ENCODE measurements at places on chromosomes 16 and 17.

DNA sequence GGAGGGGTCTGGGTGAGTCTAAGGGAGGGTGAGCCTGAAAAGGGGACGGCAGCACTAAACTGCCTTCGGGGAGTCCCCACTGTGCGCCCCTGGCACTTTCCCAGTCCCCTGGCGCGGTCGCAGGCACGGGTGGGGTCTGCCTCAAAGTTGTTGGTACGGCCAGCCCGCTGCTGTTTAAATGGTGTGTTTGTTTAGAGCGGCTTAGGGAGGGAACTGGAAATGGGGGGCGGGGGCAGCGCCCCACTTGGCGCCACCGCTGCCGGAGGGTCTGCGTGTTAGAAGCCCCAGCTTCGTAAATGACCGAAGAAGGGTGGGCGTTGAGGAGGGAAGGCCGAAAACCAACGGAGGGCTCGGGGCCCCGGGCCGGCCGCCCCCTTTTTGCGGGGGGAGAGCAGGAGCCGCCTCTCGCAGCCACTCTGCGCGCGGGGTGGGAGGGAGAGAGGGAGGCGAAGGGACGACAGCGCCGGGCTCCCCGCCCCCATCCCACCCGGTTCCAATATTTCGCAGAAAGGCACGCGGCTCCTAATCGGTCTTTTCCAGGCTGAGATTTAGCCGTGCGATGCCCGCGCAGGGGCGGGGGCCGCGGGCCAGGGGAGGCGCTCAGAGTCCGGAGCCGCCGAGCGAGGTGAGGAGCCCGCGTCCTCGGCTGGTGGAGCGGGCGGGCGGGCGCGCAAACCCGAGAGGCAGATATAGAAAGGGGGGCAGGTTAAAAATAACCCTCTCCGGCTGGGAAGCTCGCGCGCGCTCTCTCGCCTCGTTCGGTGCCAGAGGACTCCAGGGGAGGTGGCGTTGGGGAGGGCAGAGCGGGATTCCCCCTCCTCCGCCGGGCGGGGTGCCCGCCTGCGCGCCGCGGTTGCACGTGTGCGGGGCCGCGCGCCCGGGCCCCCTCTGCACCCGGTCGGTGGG, 54.9 kb downstream of the SREBF1 start:
- DNase-seq: peak; percentile 39

DNA sequence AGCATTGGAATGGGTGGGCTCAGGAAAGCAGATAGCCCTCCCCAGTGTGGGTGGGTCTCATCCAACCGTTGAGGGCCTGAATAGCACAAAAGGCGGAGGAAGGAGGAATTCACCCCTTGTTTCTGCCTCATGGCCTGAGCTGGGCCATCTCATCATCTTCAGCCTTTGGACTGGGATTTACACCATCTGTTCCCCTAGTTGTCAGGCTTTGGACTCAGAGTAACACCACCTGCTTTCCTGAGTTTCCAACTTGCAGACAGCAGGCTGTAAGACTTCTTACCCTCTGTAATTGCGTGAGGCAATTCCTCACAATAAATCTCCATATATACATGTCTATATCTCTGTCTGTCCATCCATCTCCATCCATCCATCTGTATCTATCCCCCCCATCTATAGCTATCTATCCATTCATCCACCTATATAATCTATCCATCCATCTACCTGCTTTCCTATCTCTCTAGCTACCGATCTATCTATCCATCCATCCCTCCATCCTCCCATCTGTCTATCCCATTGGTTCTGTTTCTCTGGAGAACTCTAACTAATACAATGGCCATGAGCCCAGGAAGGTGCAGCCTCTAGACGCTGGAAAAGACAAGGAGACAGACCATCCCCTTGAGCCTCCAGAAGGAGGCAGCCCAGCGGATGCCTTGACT, 21.3 kb downstream of the DNAH17 start:
- DNase-seq: no peak

DNA sequence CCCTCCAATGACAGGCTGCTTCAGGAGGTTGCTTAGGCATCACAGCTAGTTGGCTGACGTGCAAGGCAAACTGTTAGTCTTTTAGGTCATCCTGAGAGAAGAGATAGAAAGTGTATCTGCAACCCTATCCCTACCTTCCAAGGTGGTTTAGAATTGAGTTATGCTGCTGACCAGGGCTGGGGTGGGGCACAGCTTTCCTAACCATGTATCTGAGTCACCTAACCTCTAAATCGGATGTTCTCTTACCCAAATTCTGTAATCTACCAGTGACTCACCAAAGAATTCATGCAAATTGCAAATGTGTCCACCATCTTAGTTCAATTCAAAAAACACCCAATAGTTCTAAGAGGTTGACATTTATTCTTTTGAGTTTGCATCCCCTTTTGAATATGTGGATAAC, 107.2 kb upstream of the DYNLRB2 start:
- no peak for DNase-seq

DNA sequence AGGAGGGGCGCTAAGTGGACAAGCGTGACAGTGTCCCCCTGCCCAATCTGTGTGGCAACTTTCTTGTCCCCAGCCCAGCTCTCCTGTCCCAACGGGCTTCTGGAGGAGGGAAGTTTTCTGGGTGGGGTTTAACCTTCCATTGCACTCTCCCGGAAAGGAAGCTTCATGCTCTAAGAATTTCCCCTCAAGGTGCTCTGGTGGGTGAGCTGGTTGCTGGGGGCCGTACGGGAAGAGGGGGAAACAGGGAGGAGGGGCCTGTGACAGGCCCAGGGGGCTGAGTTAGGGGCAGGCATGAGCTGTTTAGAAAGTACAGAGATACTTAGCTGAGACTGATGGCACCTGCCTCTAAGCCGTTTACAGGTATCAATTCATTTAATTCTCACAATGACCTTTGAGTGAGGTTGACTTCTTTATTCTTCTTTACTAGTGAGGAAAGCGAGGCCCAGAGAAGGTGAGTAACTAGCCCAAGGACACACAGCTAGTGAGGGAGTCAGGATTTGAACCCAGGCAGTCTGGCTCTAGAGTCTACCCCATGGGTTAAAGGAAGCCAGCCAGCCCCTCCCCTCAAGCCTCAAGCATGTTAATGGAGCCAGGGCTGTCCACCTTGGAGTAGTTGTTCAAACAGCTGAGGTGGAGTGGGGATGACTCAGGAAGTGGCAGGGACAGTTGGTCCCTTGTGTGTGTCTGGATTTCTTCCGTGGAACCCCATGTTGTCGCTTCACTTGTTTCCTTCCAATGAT, 18.9 kb downstream of the ADGRG1 start:
- no peak for DNase-seq

- no peak for DNase-seq
Measured at GRCh38 chr16:81357711-81358260, 43.0 kb downstream of the GAN start.

- no peak for DNase-seq
Measured at GRCh38 chr17:48143629-48144028, 36.1 kb downstream of the SNX11 start.

DNA sequence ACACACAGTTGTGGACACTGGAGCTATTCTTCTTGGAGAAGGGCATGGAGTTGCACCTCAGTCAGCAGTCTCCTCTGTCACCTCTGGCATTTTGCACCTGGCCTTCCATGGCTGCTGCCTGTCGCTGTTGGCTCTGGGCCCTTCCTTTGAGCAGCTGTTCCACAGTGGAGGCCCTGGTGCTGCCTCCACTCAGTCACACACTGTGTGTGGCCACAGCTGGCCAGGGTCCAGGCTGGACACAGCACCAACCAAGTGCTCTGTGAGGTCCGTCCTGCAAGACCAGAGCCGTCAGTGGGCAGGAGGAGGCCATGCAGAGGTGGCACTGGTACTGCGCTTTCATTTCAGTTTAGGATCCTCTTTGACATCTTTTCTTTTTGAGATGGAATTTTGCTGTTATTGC, 21.6 kb upstream of the MED9 start:
- no peak for DNase-seq

GRCh38 chr17:30363715-30364202, 15.0 kb upstream of the CPD start:
- DNase-seq: peak; percentile 11

DNA sequence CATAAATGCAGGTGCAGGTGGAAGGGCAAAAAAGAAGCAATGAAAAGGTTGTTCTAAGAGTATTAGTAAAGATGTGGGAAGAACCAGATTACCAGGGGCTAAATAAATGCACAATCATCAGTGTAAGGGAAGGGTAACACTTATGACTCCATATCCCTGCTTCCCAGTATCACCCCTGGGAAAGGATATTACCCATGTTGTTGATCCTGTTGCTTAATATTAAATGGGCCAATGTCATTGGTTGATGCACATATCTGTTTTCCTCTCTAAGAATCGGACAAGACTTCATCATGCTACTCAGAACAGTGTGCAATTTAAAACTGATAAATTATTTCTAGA, 34.7 kb upstream of the ABCA6 start:
- DNase-seq: no peak

DNA sequence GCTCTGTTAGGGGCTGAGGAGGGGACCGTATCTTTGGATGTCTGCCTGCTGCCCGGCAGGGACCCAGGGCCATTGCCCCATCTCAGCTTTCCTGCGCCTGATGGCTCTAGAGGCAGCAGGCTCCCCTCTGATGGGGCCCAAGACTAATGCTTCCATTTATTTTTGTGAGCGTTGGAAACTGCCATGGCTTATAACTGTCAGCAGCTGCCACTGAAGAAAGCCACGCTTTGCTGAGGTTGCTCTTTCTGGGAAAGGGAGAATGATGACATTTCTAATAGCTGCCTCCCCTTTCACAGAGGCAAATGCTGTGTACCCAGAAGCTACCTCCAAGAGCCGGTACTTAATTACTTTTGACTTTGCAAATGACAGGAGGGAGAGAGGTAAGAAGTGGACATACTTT, 103.8 kb downstream of the HAPSTR1 start:
- DNase-seq: no peak

GRCh38 chr16:55495616-55496289, 13.1 kb upstream of the LPCAT2 start:
- no peak for DNase-seq

DNA sequence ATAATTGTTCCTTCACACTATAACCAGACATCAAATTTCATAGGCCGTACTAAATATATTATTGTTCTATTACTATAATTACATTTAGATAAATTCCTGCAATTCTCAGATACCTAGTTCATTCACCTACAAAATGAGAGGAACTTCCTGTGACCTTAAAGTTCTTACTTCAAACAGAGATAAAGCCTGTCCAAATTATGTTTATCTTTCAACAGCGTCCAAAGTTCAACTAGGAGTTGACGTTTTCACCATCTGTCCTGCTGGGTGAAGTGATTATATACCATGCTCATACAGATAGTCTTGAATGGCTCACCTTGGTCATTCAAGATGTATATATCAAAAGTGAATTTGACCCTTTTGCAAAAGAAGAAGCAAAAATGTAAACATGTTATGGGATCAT, 440.6 kb downstream of the CDH8 start:
- no peak for DNase-seq

All from effector CD8-positive, alpha-beta T cell (primary cell).